ENCODE measurements at places on chromosomes 6 and 20.
A peak's percentile ranks its signal among the peaks of the same experiment; 100 is the strongest.

DNA sequence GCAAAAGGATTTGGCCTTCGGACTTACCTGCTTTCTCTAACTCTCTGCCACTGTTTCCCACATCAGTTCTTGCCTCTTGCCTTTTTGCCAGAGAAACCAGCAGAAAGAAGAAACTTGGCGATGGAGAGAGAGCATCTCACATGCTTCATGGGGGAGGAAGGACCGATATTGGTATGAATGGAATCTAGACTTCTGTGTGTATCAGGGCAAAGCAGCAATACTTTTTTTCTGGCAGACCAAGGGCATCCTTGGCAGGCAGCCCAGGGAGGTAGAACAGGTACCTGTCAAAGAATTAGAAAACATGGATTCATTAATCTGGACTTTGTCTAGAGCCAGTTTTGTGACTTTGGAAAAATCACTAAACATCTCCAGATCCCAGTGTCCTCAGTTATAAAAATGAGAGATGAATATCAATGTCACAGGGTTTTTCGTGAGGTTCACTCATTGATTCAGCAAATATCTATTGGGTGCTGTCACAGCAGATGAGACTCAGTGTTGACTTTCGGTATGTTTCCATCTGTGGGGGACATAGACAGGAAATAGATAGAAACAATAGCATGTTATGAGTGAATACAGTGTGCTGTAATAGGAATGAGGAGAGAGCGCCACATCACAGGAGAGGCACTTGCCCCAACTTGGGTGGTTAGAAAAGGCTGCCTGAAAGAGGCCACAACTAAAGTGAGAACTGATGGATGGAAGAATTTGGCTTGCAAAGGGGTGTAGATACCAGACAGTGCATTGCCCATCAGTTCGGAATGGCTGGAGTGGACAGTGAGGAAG lies 114.1 kb downstream of the CD83 start:
- no peak for ATAC-seq

DNA sequence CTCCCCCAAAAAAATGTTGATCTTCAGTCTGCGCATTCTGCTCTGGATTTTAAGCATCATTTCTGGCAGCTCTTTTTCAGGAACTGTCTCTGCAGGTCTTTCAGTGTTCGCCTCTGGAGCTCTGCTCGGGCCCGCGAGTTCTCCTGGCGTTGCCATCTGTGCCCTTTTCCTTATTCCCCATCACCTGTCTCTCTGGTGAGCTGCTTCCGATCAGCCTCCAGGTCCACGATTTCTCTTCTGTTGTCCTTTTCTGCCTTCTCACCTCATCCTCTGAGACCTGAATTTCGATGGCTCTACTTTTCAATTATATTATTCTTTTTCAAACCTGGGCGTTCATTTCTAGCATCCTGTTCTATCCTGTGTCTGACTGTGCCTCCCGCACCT lies 590 bp upstream of the MAP1LC3A start:
- ATAC-seq: no peak

GRCh38 chr6:168637834-168638233 lies 196.8 kb downstream of the SMOC2 start:
- no peak for ATAC-seq

GRCh38 chr6:169112483-169113320 lies 140.9 kb downstream of the THBS2 start:
- no peak for ATAC-seq

GRCh38 chr6:144423167-144423566 lies 138.0 kb downstream of the UTRN start:
- ATAC-seq: no peak

GRCh38 chr6:160424256-160424655 lies 76.1 kb downstream of the SLC22A3 start:
- ATAC-seq: no peak

DNA sequence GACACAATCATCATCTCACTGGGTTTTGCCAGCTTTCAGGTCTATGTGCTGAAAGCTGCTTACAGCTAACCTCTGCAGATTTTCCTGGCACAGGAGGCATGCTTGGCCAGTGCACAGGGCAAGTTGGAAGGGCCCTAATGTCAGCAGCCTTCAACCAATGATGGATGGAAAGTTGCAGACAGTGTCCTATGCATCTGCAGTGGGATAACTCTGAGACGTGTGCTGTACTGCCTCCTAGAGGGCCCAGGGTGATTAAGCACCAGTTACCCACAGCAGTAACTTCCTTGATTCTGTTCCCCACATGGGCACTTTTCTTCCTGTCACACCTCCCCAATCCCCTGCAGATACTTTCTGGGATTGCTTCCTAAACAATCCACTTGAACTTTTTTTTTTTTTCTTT lies 38.6 kb downstream of the OVOL2 start:
- ATAC-seq: no peak

DNA sequence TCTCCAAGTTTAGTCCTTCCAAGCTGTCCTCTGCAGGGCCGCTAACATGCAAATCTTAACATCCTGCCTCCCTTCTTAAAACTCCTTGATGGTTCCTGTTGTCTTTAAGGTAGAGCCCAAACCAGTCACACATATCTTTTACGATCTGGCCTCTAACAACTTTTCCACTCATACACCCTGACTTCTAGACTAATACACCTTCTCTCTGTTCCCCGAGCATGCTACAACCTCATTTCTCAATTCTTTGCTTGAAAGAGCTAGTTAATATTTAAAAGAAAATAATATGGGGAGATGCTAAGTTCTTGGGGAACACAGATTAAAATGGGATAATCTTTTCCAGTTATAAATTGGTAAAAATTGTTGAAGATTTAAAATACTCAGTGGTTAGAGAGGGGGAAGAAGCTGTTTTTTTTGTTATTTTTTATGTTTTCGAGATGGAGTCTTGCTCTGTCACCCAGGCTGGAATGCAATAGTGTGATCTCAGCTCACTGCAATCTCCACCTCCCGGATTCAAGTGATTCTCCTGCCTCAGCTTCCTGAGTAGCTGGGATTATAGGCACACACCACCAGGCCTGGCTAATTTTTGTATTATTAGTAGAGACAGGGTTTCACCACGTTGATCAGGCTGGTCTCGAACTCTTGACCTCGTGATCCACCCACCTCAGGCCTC lies 250.7 kb downstream of the MAFB start:
- ATAC-seq: no peak

- no peak for ATAC-seq
Measured at GRCh38 chr20:5470943-5471342, 154.2 kb upstream of the PROKR2 start.

GRCh38 chr6:11368264-11368663 lies 135.8 kb upstream of the NEDD9 start:
- ATAC-seq: no peak

DNA sequence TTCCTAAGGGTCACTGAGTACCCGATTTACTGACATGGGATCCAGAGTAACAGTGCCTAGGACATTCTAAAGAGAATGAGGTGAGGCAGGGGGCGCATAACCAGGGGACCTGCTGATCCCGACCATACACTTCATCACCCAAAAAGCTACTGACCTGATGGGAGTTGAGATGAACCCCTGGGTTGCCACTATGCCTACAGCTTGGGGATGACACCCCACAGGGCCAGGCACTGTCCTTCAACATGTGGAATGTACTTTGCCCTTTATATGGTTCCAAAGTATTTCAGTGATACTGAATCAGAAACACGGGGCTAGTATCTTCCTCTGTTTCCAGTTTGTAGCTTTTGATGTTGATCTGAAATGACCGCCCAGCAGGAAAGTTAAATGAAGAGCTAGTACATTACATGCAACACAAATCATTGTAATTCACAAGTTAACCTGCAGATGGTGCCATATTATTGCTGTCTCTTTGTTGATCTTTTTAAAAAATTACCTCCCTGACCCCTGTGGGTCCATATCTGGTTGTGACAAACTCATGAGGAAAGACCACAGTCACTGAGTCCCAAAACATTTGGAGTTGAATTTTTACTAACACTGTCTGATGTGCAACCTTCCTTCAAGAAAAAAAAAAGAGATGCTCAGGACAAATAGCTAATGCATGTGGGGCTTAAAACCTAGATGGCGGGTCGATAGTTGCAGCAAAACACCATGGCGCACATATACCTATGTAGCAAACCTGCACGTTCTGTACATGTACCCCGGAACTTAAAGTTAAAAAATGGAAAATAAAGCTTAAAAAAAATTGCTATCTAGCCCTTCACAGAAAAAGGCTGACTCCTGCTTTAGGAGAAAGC lies 42.7 kb upstream of the GCNT2 start:
- peak; percentile 52 for ATAC-seq

- ATAC-seq: no peak
Measured at GRCh38 chr20:42530855-42531448, 658.8 kb downstream of the PTPRT start.

DNA sequence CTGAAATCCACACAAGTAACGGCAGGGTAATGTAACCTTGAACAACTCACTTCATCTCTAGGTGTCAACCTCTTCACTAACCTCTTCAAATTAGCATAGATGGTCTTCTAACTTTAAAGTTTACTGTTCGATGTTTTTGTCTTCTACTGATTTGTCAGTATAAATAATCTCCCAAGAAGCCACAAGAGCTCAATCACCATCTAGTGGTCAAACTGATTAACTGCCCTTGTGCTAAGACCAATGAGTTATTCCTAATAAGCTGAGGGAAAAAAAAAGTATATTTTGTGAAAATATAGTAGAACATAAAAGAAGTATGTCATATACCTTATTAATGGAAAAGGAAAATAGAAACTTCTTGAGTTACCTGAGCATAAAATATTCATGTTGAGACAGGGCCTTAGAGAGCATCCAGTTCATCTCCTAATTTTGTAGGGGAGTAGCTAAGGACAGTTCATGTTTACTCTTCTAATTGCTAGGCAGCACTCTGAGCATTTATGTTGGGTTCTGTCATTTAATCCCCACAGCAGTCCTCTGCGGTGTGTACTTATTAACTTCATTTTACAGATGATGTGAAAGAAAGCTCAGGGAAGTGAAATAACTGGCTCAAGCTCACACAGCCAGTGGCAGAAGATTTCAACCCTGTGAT lies 317.1 kb downstream of the ESR1 start:
- peak; percentile 50 for ATAC-seq

DNA sequence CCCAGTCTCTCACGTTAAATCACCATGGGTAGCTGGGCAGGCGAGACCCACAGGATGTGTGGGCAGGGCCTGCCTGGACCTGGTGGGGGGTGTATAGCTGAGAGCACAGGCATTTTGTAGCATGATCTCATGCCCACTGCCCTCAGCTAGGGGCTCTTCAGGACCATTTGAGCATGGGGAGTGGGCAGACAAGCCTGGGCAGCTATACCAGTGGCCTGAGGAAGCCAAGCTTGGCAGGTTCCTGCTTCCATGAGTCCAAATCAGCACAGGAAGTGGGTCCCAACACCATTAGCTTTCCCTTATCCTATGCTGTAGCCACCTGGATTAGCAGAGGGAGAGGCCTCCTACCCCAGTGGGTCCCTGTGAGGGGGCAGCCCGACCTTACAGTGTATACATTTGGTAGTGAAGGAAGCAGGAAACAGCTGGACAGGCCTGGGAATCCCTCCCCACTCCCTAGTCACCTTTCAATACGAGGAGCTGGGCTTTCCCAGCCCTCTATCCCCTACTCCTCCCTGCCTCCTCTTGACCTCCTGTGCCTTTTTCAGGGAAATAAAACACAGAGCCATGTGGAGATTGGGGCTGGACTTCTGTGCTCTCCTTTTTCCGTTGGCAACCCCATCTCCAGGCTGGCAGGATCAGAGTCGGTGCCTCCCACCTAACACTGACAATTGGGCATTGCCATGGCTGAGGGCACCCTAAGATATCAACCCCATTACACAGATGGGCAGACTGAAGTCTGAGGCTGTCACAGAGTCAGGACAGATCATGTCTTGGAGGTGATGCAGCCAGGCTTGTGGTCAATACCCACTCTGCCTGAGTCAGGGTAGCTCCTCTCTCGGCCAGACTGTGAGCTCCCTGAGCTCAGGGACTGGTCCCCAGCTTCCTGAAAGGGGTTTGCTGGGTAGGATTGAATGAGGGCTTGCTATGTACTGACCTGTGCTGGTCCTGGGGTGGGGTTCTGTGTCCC lies 59.8 kb downstream of the MRPL14 start:
- ATAC-seq: no peak

DNA sequence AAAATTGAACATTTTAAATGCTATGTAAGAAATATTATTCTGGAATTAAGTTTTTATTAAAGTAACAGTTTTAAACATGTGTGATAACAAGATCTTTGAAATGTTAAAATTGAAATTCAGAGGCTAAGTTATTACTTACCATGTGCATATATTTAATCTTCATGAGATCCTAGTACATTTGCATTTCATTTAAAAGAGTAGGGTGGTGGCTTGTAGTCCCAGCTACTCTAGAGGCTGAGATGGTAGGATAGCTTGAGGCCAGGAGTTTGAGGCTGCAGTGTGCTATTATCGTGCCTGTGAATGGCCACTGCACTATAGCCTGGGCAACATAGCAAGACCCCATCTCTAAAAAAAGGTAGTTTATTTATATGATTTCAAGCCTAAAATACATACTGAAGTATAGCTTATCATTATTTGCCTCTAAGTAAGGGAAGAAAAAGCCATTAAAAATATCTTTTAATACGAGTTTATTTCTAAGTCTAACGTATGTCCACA lies 3.0 kb downstream of the CCR6 start:
- ATAC-seq: peak; percentile 63

DNA sequence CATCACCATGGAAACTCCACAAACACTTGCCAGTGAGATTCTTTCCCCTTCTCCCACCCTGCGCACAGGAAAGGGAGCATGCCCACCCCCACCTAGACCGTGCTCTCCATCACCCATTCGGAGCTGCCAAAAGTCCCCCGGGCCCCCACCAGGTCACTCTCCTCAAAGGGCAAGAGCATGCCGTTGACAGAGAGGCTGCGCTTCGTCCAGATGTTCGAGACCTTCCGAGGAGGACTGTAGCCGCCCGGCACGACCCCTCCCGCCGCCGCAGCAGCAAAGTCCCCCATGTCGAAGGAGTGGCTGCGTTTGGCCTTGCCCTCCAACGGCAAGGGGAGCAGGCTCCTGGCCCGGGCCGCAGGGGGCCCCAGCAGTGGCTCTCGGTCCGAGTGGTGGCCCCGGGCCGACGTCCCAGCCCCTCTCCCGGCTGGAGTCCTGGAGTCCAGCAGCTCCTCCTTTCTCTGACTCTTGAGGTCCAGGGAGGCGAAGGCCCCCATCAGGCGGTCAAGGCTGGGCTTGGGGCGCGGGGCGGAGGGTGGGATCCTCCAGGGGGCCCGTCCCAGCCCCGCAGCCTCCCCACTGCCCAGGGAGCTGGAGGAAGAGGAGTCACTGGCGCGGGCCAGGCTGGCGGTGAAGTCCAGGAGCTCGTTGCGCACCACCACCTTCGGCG lies 195.2 kb downstream of the LRFN2 start:
- no peak for ATAC-seq

DNA sequence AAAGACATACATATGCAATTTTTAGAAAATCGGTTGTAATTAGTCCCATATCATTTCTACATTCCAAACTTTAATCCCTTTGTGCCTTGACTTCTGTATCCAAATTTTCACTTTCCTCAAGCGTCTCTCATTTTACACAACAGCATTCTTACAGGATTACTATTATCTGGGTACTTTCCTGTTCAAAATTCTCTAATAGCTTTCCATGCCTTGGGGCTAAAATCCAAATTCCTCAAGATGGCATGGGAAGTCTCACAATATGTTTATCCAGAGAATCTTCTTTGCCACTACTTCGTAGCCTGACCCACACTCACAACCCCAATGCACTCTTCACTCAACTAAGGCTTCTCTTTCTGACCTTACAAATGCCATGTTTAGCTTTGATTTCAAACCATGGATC lies 125.0 kb downstream of the TBX18 start:
- ATAC-seq: no peak

- no peak for ATAC-seq
Measured at GRCh38 chr6:50457351-50457750, 256.0 kb upstream of the TFAP2D start.

GRCh38 chr20:13402171-13402760 lies 181.2 kb downstream of the ISM1 start:
- ATAC-seq: no peak

GRCh38 chr6:24951811-24952299 lies 16.1 kb upstream of the RIPOR2 start:
- ATAC-seq: no peak

All from motor neuron (in vitro differentiated cells).